ENCODE measurements at places on chromosomes 13 and 19. TPM values are rescaled to one million over a fixed set of nuclear protein-coding genes. Genes with fewer than 3 reads are reported as not detected.

Gene CGB3
- polyA plus RNA-seq, result not detected

Gene HPN
- polyA plus RNA-seq, result 0.23 TPM

Gene ZNF324
- polyA plus RNA-seq, result 5.2 TPM

- DNase-seq, result no peak
Observed at GRCh38 chr19:49894879-49895565, 1.7 kb downstream of the IL4I1 start.

DNA sequence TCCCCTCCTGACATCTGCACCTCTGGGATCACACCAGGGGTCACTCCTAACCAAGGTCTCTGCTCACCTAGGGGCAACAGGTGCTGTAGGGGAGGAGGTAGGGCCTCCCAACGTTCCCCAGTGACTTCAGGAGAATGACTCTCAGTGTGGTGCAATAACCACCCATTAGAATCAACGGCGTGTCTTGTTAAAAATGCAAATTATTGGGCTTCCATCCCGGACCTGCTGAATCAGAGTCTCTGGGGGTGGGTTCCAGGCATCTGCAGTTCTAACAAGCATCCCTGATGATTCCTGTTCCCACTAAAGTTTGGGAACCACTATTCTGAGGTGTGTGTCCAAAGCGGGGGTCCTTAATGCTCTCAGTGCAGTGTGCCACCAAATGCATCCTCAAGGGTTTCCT lies 84.6 kb downstream of the CRYL1 start:
- no peak for DNase-seq

- no peak for DNase-seq
Observed at GRCh38 chr13:32728327-32728726, 142.1 kb downstream of the PDS5B start.

- DNase-seq, result no peak
Observed at GRCh38 chr19:35903550-35904179, 1.3 kb downstream of the HCST start.

GRCh38 chr19:52590728-52591127 lies 20.6 kb downstream of the ZNF701 start:
- no peak for DNase-seq

DNA sequence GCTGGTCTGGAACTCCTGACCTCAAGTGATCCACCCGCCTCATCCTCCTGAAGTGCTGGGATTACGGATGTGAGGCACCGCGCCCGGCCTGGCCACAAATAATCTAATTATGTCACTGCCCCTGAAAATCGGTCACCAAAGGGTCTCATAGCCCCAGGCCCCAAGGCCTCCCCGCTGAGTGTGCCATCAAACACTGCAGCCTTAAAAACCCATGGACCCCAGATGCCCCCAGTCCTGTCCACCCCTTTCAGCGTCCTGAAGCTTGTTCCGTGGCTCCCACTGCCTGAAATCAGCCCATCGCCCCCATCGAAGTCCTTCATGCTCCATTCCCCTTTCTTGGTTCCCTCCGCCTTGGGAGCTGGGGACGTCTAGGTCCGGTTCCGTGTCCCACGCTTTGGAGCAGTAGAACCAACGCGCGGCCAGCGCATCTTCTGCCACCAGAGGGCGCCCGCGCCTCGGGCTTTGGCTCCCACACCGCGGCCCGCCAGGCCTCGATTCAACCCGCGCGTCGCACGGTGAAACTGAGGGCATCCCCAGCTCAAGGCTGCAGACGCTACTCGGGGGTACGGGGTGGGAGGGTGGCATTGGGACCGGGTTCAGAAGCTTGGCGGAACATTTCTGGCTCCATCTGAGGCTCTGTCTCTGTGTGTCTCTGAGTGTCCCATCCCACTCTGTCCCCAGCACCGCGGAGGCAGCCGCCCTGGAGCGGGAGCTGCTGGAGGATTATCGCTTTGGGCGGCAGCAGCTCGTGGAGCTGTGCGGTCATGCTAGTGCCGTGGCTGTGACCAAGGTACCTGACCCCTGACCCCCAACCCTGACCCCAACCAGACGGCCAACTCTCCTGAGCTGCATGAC lies 3.5 kb downstream of the YJEFN3 start:
- DNase-seq, result no peak

- no peak for DNase-seq
Observed at GRCh38 chr19:49475995-49476880, 2.2 kb downstream of the FLT3LG start.

DNA sequence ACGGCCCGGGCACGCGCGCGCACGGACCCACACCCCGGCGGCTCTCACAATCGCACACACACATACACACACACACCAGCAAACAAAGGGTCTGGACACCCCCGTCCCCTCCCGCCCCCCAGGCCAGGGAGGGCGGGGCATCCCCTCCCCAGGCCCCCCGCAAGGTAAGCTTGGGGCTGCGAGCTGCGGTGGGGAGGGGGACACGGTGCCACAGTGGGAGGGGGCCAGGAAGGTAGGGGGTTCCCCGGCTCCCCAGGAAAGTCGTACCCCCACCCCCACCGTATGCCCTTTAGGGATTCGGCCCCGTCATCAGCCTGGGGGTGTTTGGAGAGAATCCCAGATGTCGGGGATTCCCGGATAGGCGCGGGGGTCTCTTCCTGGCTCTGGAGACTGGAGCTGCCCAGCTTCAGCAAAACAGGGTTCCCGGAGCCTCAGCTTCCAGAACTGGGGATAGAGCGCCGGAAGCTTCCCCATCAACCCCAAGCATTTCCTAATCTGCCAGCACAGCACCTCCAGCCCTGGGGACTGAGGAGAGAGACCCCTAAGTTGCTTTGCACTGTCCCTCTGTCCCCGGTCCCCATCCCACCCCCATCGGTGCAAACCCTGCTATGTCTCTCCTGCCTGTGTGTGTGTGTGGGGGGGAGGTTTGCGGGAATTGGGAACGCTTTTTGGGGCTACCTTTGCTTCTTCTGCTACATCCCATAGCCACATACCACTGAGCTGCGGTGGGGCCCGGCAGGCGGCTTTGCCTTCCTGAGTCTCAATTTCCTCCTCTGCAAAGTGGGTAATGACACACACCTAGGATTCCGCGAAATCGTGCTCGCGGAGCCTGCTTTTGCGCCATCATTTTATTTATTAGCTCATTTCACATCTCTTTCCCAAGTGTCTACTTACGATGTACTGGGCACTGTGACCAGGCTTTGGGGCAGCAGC lies 1.8 kb upstream of the CDC37 start:
- DNase-seq, result no peak

DNA sequence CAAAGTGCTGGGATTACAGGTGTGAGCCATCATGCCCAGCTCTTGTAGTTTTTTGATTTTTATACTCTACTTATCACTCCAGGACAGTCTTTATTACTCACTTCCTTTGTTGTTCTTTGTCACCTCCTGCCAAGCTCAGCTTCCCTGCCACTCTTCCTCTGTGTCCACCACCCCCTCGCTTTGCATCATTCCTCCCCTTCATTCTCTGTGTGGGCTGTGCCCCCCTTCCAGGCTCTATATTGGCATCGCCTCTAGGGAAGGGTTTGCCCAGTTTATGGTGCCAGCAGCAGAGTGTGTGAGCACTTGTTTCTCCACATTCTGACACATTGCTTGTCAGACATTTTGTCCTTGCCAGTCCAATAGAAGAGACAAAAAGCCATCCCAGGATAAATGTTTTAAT lies 15.1 kb downstream of the ZNF302 start:
- no peak for DNase-seq

- no peak for DNase-seq
Observed at GRCh38 chr13:76338003-76338402, 548.2 kb downstream of the KCTD12 start.

- DNase-seq, result no peak
Observed at GRCh38 chr13:56670563-56670962, 470.2 kb upstream of the PRR20A start.

DNA sequence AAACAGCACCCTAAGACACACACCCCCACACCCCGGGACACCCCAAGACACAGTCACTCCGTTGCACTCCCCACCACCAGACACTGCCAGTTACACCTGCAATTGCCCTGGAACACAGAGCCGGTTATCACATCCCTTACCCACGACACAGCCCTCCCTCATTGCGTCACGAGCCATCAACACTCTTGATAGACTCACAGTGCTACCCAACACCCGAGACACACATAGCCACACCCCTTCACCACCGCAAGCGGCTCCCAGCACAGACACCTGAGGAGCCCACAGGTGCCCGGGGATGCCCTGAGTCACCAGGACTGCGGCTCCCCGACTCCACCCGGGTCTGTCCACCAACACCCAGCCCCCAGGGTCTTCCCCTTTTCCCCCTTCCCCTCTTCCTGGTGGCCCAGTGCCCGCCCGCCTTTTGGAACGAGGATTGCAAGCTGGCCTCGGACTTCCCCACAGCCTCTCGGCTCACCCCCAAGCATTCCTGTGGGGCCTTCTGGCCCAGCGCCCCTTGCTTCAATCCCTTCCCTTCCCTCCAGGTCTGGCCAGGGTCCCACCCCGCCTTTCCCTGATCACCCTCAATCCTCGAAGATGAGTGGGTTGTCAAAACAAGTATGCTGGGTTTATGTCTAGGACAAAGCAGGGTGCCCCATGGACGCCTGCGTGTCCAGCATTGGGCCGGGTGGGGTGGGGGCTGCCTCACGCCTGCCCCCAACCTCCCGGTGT lies 1.7 kb upstream of the PTGER1 start:
- no peak for DNase-seq

DNA sequence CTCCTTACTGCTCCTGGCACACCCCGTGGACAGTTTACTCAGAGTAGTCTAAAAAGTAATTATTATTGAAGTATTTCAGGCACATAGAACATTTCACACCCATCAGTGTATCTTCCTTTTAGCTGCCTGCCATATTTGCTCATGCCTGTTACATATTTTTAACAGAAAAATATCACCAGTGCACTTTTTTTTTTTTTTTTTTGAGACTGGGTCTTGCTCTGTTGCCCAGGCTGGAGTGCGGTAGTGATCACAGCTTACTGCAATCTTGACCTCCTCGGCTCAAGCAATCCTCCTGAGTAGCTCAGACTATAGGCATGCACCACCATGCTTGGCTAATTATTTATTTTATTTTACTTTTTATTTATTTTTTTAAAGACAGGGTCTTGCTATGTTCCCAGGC lies 40.7 kb upstream of the GPI start:
- no peak for DNase-seq

DNA sequence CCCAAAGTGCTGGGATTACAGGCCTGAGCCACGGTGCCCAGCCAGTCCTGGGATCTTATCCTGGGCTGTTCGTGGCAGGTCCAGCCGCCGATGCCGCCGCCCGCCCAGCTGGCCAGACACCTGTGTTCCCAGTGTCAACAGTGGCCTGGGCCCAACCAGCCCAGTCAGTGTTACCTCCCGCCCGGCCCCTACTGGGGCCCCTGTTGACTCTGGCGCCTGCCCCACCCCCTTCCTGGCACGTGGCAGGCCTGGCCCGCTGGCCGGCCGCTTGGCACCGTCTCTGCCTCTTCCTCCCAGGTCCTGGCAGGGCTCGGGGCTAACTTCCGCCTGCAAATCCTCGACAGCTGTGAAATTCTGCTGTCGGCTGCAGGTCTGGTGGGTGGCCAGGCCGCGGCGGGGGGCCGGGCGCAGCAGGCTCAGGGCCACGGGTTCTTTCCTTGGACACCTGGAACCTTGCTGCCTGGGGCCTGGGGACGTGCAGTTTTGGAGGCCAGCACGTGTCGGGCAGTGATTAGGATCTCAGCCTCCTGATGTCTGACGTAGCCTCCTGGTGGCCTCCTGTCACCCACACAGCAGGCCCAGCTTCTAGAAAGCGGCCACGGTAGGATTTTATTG lies 9.1 kb downstream of the ARID3A start:
- no peak for DNase-seq
